T-helper 17 cell (primary cell): ENCODE measurements at places on chromosomes 5 and 9.

DNA sequence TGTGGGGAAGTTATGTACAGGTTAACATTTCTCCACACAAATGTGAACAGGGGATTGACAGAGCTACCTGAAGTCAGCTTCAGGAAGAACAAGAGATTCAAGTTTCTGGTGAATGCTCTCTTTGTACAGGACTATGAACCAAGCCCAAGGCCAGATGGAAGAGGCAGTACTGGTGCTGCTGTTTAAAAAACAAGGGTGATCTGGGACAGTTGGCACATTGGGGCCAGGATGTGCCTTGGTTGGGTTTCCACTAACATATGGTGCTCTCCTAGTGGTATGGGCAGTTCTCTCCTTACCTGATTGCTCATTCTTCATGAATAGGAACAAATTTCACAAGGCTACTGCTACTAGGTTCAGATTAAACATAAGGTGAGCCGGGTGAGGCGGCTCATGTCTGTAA is 40.0 kb downstream of the MTMR12 start:
- no peak for DNase-seq

- DNase-seq = no peak
These were observed 44.6 kb downstream of the JAKMIP2 start for GRCh38 chr5:147737921-147738320.

DNA sequence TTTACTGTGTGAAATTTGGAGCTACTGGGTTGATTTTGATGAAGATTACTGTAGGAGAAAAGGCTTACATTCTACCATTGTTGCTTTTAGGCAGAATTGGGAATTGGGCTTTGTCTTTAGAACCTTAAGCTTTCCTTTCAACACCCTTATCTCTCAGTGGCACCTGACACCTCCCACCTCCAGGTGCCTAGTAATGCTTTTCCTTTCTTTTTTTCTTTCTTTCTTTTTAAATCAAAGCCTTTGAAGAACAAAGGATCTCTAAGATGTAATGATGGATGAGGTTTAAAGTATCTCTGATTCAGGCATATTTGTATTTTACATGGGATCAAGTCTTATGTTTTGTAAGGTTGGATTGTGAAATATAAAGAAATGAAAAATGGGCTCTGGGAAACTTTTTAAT is 2.9 kb upstream of the ADGRV1 start:
- no peak for DNase-seq

- DNase-seq = no peak
These were observed 78.1 kb upstream of the UBTD2 start for GRCh38 chr5:172361566-172362238.

DNA sequence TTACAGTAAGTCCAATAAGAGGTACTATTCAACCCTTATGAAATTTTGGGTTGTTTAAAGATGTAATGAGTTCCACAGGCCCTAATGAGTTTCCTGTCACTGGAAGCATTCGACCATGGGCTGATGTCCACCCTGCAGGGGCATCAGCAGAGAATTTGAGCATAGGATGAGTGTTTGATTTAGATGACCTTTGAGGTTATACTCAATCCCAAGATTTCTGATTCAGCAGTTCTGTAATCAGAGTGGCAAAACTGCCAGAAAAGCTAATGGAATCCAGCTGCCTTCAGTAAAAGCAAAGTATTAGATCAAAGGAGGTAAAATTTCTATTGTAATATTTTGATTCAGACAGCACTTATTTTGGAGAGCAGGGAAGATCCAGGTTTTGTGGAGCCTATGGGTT is 68.3 kb downstream of the COX7C start:
- no peak for DNase-seq

DNA sequence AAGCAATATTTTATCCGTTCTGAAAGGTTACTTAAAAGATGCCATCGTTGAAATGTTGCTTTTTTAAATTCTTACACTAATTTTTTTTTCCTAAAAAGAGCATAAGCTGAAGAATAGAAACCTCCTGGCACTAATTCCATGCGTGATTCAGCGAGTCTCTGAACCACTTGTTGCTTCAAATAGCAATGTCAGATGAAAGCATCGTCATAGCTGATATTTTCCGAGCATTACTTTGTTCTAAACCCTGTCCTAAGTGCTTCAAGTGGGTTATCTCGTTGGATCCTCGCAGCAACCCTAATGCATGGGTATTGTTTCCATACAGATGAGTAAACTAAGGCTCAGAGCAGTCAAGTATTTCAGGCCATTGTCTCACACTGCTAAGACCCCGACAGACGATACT is 79.7 kb downstream of the CDH6 start:
- no peak for DNase-seq

GRCh38 chr5:74007193-74007592 is 381.2 kb downstream of the ARHGEF28 start:
- no peak for DNase-seq

GRCh38 chr5:58021466-58021865 is 438.4 kb downstream of the PLK2 start:
- DNase-seq = no peak

- no peak for DNase-seq
These were observed 70.0 kb downstream of the RXRA start for GRCh38 chr9:134396258-134396742.

DNA sequence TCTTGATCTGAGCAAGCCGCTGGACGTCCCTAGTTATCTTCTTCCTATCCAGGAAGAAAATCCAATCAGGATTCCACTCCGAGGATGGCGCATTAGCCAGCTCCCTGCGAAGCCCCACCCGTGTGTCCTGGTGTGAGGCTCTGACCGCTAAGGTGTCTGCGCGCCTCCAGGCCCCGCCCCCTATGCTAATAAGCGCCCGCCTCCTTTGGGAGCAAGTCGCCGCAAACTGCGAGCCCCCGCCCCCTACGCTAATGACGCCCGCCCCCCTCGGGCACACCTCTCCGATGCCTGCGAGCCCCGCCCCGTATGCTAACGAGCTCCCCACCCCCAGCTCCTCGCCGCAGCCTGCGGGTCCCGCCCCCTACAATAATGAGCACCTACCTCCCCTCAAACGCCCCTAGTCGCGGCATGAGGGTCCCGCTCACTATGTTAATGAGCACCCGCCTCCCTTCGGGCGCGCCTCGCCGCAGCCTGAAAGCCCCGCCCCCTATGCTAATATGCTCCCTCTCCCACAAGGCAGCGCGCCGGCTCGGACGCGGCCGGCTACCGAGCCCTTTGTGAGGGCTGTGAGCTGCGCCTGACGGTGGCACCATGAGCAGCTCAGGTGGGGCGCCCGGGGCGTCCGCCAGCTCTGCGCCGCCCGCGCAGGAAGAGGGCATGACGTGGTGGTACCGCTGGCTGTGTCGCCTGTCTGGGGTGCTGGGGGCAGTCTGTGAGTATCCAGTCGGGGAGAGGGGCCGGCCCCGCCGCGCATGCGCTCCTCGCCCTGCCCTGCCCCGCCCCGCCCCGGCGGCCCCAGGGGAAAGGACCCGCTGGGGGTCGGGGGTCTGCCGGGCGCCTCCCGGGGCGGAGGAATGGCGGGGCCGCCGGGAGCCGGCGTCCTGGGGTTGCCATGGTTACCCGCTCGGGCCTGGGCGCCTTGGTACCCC is at the start of gene CACFD1:
Gene CACFD1 (plus strand): TSS at position 503 of the 929 bp plus-strand sequence. CDS start 89 bp downstream, at position 592.
- DNase-seq = peak; percentile 92

DNA sequence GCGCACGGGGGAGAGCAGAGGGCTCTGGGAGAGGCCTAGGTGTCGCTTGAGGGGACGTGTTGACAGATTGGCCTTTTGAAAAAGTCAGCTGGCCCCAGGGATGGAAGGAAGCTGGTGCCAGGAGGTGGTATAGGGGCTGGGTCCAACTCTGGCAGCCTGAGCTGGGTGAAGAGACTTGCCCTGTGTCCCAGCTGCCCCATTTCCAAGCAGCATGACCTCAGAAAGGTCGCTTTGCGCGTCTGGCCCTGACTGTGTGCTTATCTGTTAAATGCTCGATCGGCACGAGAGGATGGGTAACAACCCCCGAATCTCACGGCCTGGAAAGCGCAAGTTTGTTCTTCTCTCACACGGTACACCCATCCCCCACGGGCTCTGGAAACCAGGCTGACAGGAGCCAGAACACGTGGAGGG is 31.2 kb upstream of the LAMC3 start:
- no peak for DNase-seq

GRCh38 chr5:157400741-157401495 is 59.1 kb upstream of the NIPAL4 start:
- no peak for DNase-seq

DNA sequence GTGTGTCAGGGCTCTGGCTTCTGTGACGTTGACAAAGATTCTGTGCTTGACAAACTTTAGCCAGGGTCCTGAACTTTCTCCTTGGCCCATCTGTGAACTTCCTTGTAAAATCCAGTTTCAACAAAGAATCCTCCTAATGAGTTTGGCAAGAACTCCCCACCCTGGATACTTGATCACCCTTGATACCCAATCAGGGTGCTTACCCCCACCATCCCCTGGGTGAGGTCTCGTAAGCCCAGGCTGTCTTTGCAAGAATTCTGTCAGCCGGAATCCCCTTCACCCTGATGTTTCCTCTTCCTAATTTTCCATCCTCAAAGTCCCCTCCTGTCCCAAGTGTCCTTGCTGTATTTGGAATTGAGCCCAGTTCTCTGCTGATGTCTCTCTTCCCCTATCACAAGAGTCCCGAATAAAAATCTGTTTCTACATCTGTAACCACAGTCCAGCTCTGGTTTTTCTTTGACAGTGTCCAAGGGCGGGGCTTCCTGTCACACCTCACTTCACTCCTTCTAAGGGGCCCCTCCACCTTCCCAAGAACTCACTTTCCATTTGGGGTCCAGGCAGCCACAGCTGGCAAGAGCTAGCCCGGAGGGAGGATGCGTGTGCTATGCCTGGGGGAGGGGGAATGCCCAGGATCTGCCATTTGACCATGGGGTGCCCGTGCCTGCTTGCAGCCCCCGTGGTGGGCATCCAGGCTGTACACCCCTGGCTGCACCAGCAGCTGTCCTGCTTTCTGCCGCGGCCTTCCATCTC is 2.7 kb upstream of the CARD19 start:
- no peak for DNase-seq

GRCh38 chr5:181112476-181112875 is 18.5 kb downstream of the OR2V1 start:
- DNase-seq = no peak

GRCh38 chr5:160655717-160656116 is 196.3 kb downstream of the ATP10B start:
- DNase-seq = no peak

GRCh38 chr9:1938675-1939170 is 76.4 kb upstream of the SMARCA2 start:
- no peak for DNase-seq

- no peak for DNase-seq
These were observed 1990.5 kb downstream of the MAT2B start for GRCh38 chr5:165495829-165496380.
